Activated CD8-positive, alpha-beta memory T cell treated with anti-CD3 and anti-CD28 coated beads for 1 hour (primary cell): ENCODE measurements at places on chromosomes 11 and 22.

DNA sequence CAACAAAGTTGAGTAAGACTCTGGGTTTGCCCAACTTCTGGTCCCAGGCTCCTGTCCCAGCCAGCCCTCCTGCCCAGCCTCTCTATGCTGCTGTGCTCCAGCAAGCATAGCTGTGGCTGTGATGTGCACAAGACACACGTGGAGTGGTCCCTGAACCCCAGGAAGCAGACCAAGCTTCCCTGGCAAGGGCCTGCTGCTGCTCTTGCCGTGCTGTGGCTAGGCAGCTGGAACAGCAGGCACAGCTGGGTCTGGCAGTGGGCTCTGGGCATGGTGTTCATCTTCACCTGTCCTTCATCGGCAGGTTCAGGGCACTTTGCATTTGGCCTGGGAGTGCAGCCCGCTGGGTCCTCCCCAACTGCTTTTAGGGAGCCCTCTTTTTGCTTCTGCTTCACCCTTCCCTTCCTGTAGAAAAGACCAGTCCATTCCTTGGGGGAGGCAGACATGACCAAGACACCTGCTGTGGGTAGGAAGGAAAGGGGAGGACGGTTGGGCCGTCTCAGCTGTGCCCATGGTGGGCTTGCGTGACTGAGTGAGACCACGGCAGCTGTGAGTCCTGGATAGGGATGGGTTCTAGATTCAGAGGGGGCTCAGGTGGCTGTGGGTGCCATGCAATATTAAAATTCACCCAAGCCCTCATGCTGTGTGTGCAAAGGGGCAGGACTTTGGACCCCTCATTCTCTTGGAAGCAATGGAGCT is 26.1 kb upstream of the ETS1 start:
- DNase-seq: no peak

DNA sequence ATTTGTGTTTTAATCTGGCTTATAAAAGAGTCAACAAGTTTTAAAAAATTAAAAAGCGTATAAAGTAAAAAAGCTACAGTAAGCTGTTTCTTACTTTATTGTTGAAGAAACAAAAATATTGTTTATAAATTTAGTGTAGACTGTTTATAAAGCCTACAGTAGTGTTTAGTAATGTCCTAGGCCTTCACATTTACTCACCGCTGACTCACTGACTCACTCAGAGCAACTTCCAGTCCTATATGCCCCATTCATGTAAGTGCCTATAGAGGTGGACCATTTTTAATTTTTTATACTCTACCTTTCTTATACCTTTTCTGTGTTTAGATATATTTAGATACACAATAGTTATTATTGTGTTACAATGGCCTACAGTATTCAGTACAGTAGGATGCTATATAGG is 12.2 kb downstream of the MPPED2 start:
- DNase-seq: no peak

GRCh38 chr11:57674251-57674650 is 6.3 kb downstream of the ZDHHC5 start:
- no peak for DNase-seq

GRCh38 chr11:92687724-92688123 is 281.7 kb upstream of the MTNR1B start:
- no peak for DNase-seq

GRCh38 chr11:130050257-130050656 is 19.4 kb upstream of the APLP2 start:
- no peak for DNase-seq

DNA sequence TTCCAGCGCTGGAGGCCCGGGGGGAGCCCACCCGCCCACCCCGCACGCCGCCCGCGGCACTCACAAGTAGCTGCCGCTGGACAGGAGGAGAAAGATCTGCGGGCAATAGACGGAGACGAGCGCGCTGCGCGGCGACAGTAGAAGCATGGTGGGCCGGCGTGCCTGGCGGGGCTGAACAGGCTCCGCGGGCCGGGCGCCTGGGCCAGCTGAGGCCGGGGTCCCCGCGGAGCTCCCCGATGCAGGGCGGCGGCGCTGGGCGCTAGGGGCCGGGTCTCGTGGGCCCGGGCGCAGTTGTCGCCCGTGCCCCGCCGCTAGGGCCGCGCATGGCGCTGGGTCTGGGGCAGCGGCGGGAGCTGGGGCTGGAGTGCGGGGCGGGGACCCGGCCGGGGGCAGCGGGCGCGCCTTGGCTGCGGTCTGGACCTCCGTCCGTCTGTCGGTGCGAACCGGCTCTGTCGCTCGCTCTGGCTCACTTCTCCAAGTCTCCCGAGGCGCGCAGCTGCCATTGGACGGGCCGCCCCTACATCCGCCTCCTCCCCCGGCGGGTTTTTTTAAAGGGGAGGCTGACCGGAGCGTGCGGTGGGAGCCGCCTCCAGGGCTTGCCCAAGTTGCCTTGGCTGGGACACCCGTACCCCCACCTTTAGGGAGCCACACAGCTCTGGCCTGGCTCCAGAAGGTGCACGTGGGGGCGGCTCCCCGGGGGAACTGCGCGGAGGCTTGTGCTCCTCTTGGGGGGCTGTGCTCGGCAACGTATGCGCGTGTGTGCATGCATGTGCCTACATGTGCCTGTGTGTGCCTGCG is 4.7 kb downstream of the WNT7B start:
- no peak for DNase-seq

GRCh38 chr22:41919357-41920224 is 4.7 kb upstream of the SHISA8 start:
- DNase-seq: no peak

DNA sequence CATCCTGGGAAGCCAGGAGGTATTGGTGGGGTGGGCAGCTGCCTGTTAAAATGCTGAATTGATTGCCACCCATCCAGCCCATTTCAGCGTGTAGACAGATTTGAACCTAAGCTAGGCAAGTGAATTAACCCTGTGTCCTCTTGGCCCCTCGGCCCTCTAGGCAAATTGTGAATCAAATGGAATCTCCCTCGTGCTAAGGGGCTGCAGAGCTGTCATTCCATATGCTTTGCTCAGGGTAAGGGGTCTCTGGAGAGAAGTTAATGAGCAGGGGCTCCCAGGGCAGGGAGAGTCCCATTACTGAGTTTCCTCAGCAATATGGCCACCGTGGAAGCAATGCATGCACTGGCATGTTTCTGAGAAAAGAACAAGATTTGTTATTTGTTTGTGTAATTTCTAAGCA is 117.7 kb upstream of the RCN1 start:
- DNase-seq: no peak

- DNase-seq: no peak
Observed at GRCh38 chr11:71131861-71132260, 120.5 kb downstream of the SHANK2 start.

DNA sequence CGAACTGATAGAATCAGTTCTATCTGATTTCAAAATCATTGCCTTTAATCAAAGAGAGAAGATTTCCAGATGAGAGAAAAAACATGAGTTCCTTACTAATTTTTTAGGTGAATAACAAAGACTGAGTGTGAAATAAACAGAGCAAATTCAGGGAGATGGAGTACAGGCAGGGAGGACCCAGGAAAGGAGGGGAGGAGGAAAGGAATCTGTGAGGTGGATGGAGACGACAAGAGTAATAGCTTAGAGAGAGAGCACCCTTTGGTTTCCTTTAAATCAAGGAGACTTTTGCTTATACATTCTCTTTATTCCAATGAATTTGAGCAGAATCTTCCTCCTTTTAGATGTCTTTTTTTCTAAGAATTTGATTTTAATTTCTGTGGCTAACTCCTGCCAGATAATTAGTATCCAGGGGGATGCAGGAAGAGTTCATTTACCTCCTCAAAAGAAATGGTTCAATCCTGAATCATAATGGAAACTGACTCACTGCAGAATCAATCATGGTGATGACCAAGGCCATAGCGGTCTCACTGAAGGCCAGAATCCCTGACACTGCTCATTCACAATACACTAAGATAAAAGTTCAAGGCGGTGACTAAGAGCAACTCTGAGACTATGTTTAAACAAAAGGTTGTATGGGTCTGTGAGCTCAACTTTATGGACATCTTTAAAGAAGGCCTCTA is 234.0 kb upstream of the ZC3H12C start:
- no peak for DNase-seq

DNA sequence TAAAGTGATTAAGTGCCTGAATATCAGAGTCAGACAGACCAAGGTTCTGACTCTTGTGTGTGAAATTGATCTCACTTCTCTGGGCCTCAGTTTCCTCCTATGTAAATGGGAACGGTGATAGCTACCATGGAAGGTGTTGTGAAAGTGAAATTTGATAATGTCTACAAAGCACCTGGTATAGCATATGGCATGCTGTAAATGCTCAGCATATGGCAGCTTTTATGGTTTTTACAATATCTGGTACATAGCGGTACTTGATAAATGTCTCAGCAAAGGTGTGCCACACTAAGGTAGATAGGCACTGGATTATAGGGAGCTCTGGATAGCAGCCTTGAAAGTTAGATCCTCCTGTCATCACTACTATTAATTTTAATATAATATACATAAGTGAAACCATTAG is 19.9 kb downstream of the POU2AF2 start:
- DNase-seq: no peak

DNA sequence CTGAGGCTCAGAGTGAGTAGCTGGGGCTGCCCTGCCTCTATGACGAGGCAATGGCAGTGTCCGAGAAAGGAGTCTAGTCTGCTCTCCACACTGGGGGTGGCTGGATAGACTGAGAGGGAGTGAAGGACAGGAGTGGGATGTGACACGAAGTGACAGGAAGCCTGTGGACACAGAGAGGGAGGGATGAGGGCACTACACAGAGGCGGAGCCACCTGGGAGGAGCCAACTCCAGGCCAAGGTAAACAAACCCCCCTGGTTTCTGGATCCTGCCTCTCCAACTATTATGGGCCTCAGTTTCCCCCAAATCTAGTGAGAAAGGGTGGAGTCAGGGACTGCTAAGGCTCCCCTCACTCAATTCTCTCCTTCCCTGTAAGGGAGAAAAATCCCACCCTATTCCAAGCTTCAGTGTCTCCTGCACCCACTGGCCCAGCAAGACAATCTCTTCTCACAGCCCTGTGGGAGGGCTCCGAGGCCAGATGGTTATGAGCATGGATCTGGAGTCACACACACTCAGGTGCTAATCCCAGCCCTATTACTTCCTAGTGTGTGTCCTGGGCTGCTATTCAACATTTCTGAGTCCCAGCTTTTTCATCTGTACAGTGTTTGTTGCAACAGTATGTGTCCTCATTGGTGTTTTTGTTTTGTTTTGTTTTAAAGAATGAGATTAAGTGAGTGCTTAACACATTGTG is 24.9 kb downstream of the ASPHD2 start:
- no peak for DNase-seq
